H4 (cell line): ENCODE measurements at places on chromosomes 3 and 15.

DNA sequence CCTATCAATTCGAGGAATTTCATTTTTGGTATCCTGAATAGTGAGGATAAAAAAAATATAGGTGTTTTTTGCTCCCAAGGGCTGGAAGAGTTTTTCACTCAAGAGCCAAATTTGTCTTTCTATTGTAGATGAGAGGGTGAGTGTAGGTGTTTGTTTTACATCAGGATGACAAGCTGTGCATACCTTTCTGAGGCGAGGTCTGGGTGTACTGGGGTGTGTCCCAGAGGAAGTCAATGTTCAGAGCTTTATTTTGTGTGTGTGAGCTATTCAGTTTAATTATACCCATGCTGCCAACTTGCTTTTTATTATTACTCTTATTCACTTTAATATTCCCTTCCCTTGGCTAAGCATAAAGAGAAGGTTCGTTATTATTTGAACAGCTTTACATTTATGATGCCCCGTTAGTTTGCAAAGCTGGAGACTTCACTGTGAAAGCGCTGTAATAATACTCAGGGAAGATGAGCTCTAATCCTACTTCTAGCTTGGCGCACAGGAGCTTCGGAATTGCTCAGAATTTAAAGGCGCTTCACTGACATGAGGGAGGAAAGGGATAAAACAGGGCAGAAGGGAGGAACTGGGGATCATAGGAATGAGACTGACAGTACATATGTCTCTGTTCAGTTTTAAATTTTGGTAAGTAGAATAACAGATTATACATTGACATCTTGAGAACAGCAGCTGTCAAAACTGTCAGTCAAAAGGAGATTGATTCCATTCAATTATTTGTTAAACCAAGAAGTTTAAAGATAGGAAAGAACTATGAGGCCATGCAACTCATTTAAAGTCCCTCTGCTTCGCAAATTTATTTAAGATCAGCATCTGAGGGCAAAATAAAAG is 117.7 kb upstream of the TP63 start:
- DNase-seq: no peak

DNA sequence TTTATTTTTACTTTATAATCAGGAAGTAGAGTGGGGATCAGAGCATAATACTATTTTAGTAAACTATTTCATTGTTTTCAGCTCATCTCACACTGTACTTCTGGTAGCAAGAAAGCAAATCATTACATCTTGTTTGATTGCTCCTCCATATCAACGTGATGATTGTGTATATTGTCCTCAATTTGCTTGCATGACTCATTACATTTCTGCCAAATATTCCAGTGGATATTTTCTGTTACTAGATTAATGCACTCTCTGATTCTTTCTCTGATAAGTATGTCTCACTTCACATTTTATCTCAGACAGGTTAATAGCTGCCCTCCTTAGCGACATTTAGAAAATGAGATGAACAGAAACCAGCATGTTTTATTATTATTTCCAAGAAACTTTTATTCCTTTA is 1145.3 kb downstream of the OTOL1 start:
- DNase-seq: no peak

GRCh38 chr15:97977734-97978133 is 17.2 kb downstream of the ARRDC4 start:
- DNase-seq: no peak

DNA sequence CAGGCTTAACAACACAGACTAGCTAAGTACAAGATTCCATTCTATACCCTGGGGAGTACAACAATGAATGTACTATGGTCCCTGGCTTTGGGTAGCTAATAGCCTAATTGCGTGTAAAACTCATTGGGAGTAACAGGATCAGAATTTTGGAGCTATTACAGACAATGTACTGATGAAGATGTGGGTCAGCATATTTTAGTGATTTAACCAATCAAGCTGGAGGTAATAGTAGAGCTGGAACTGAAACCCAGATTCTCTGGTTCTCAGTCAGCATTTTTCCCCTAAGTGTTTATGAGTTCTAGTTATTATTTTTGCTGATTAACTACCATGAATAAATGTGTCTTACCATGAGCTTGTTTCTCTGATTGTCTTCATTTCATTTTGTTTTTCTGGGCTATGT is 578.7 kb downstream of the NLGN1 start:
- DNase-seq: no peak

DNA sequence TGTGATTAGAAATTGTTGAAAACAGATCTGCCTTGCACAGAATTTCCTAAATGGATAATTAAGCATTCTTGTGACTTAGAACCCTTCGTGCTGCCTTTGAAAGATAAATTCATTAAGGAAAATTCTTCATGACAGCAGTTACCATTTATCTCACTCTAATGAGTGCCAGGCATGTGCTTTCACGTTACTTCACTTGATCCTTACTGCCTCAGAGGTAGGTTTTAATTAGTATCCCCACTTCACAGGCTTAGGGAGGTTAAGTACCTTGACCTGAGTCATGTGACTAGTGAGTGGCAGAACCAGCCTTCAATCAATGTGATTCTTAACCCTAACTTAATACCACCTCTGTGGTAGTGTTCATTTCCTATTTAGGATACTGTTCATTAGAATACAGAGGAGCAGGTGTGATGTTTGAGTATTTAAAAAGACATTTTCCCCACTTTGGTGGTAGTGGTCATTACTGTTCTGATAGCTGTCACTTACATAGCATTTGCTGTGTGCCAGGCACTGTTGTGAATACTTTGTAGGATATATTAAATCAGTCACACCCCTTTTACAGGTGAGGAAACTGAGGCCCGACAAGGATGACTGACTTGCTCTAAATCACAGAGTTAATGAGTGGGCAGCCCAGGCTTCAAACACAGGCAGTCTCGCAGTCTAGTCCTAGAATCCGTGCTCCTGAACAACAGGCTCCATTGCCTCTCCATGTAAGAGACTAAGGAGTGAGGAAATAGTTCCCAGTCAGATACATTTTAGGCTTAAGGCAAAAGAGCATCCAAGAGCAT is 57.9 kb downstream of the RLBP1 start:
- DNase-seq: no peak

GRCh38 chr15:42270551-42270950 is 2.5 kb upstream of the GANC start:
- no peak for DNase-seq

DNA sequence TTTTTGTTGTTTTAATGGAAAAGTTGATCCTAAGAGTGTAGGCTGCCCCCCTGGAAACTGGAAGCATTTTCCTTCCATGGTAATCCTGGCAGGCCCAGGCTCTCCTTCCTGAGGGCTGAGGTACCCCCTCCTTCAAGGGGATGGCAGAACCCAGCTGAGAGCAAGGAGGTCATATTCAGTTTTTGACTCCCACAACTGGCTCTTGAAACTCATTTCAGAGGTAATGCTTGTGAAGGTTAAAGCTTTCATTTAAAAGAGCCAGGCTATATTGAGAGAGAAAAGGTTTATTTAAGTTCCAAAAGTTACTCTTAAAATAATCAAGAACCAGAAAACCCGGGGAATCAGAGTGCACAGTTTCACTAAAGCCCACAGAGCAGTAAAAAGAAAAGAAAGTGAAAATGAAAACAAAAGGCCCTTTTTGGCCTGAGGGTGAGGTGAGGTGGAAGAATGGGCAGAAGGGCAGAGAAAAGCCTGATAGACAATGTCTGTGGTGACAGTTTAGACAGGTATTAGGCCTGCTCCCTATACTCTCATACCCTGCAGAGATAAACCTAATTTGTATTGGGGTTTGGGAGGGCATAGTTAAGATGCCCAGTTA is 47.0 kb upstream of the RBP1 start:
- DNase-seq: no peak
